Stimulated activated CD8-positive, alpha-beta memory T cell treated with anti-CD3 and anti-CD28 coated beads, Interleukin-12 subunit alpha, Interleukin-12 subunit beta, amount 100 ng/mL, for 1 hour (primary cell): ENCODE measurements at places on chromosomes 5 and 9.

DNA sequence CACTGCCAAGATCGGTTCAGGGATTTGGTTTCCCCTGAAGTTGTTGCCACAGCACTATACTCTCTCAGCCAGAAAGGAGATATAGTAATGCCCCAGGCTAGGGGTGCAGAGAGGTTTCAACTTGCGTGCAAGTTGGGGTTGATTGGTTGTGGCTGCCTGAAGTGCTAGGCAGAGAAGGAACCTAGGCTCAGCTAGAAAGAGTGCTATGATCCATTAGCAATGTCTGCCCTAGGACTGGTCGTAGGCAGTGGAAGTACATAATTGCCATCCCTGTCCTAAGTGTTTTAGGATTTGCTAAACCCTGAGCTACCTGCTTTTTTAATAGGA is 136.6 kb upstream of the SMIM23 start:
- DNase-seq = no peak

DNA sequence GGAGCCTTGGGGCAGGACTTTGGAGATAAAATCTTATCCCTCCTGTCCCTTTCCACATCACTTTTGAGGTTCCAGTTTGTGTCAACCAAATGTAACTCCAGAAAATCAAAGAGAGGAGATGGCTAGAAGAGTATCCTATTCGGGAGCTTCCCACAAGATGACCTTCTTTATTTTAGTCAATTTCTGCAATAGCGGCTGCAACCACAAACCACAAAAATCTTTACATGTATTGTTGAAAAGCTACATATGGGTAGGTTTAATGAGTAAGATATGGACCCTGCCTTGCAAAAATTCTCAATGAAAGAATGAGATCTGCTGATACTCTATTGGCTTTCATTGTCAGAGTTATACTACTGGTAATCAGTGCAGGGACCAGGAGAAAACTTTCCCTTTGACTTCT is 92.2 kb upstream of the MAMDC2 start:
- no peak for DNase-seq

DNA sequence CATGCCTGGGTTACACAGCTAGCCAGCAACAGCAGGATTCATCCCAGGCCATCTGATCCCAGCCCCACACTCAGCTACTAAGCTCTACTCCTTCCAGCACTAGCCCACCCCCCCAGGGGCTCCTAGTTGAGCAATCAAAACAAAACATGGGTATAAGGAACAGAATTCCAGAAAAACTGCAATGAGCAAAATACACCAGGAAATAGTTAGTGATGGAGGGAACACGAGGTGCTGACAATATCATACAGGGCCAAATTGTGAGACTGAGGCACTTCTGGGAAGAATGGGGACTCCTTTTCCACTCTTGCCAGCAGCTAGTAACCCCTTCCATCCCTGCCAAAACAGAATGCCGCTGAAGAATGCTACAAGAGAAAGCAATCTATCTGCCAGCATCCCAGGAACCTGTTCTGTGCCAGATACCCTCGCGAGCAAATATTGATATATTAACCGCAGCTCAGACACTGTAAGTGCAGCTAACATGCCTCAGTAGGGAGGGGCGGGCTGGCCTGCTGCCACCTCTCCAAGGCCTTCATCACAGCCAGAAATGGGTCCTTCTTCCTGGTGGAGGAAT is 161.4 kb downstream of the SLIT3 start:
- DNase-seq = no peak

DNA sequence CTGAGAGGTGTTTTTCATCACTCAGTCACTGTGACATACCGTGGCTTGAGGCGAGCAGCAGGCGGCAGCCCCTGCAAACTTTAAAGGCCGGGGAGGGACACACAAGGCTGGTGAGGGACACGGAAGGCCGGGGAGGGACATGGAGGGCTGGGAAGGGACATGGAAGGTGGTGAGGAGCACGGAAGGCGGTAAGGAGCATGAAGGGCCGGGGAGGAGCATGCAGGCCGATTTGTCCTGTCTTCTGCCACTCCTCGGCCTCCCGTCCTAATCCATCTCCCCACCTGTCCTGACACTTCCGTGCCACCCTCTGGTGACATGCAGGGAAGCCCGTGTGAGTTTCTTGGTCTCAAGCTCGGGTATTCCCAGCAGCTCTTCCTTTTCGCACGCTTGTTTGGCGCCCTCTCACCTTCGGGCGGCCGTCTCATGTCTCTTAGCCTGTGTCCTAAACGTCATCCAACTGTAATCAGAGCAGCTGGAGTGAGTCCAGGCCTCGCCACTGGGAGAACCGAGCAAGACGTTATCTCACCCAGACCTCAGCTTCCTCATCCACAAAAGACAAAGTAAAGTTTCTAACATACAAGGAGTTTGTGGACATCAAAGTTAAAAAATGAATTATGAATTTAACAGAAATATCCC is 126.5 kb downstream of the MRPL36 start:
- no peak for DNase-seq

DNA sequence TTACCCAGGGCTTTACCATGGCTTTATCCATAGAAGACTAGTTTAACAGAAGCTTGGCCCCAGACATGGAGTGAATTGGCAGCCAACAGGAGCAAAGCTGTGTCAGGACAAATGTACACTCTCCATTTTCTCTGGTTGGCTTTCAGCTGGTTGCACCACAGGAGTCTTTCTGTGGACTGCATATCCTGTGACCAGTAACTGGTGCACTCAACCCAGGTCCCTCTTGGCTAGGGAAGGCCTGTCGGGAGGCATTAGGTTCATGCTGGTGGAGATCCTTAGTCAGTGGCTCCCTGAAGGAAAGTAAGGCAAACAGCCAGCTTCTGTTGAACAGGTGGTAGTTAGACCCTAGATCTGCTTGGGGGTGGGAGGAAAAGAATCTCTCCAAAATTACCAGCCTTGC is 146.9 kb upstream of the TLX3 start:
- no peak for DNase-seq

DNA sequence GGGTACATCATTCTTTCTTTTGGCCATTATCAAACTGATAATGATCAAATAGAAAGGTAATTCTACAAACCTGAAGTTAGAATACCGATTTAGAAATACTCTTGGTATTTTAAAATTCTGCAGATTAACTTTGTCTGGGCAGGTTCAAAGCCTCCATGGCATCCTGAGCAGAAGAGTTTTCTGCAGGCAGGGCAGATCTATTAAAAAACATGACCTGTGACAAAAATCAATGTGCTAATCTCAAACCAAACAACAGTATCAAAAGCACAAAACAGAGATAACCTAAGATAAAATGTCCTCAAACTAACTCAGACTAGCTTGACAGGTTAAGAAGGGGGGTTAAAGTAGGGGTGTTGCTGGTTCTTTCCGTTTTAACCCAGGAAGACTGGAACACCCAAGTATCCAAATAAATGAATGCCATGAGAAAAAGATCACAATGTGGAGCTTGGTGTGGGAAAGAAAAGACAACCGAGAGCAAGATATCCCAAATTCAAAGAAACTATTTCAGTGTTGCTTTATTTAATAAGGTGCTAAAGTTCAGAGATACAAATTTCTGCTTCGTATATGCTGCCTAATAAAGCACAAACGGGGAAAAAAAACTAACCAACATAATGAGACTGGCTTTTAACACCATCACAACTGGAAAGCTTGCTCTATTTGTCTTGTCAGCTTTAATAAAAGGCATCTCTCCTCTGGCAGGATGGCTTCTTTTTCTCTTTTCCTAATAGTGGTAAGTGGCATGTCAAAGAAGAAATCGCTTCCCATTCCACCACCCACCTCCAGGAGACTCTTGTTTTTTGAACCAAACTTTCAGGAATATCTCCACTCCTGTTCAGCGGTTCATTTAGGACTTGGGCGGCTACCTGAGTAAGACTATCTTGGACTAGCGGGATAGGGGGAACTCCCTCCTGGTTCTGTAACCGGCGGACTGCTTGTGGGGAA is 2.3 kb downstream of the EFNA5 start:
- no peak for DNase-seq

GRCh38 chr5:95668216-95668615 is 14.6 kb downstream of the SPATA9 start:
- DNase-seq = no peak

DNA sequence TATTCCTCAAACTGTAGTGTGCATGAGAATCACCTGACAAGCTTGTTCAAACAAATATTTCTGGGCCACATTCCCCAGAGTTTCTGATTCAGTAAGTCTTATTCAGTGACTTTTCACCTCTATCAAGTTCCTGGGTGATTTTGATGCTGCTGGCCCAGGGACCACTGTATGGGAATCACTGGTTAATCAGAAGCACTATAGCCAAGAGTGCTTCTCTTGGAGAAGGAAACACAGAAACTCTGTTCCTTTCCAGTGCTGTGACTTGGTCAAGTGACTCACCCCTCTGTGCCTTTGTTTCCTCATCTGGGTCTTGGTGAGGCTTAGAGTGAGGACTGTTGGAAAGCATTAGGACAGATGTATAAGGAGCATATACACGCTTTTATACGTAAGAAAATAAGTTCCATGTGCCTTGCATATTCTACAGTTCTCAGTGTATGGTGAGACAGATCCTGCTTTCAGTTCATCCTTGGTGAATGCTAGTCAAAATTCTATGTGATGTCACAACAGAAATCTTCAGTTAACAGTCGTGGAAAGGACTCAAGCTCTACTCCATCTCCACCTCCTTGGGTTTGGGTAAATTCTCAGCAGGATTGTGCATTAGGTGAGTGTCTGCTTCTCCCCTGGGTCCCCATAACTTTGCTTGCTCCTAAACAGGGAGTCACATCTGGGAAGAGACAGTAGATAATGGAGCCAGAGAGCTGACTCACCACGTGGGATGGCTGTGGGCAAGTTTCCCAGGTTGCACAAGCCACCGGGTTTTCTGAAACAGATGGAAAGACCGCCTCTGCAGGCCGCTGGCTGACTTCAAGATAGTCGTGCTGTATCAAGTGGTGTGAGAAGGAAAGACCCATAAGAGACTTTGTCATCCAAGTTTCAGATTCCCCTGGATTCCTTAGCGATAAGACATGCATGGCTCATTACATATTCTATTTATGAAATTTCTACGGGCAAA is 117.0 kb downstream of the NXNL2 start:
- DNase-seq = no peak

GRCh38 chr9:127366594-127366993 is 30.4 kb upstream of the SLC2A8 start:
- DNase-seq = no peak

DNA sequence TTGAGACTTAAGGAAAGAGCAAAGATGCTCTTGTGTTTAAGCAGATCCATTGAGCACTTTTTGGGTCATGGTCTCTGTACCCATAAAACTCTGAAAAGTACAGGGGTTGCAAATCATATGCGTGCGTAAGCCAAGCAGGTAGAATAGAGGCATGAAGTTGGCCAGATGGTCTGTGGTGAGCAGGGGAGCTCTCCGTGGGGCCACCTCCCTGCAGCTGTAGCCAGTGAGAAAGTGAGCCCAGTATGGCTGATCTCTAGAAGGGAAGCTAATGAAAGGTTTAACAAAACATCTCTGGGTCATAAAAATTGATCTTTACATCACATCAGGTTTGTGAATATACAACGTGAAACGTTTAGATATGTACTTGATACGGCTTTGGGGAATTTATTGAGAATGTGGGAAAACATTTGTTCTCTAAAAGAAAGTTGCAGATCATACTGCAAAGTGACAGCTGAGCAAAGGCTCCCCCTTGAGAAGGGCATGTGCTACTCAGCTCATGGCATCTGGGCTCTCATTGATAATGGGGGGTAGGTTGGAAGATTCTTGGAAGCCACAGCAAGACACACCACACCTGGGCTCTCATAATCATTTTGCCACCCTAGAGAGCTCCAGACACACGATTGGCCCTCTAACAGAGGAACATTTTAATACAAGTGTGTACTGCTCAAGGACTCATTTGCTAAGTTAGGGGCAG is 30.6 kb downstream of the SH3GL2 start:
- no peak for DNase-seq

DNA sequence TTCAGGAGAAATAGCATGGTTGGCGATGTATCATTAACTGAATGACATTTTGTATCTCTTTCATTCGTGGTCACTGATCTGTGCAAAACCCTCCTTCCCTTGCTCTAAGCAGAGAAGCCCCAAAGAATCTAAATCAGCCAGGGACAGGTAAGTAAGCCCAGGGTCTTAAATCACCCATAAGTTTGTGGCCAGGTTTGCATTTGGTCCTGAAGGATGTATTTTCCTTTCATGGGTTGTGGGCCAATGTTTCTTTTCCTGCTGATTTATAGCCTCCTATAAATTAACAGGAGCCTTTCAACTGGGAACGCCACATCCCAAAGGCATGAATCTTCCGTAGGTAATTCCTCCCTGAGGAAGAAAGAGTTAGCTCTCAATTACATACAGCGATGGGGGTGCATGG is 217.5 kb upstream of the TNC start:
- no peak for DNase-seq

DNA sequence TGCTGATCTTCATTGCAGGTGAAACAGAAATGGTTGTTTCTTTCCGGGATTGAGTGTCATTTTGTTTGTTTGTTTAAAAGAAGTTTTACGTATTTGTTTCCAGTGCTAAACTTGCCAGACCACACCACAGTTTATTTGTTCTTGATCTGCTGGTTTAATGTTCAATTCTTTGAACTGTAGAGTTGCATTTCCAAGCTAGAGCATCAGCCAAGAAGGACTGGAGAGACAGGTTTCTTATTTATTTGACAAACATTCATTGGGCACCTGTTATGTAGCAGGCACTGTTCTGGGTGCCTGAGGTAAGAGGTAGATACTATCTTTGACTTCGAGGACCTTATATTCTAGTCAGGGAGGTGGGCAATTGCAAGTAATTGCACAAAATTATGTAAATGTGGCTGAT is 45.0 kb downstream of the MCCC2 start:
- no peak for DNase-seq

DNA sequence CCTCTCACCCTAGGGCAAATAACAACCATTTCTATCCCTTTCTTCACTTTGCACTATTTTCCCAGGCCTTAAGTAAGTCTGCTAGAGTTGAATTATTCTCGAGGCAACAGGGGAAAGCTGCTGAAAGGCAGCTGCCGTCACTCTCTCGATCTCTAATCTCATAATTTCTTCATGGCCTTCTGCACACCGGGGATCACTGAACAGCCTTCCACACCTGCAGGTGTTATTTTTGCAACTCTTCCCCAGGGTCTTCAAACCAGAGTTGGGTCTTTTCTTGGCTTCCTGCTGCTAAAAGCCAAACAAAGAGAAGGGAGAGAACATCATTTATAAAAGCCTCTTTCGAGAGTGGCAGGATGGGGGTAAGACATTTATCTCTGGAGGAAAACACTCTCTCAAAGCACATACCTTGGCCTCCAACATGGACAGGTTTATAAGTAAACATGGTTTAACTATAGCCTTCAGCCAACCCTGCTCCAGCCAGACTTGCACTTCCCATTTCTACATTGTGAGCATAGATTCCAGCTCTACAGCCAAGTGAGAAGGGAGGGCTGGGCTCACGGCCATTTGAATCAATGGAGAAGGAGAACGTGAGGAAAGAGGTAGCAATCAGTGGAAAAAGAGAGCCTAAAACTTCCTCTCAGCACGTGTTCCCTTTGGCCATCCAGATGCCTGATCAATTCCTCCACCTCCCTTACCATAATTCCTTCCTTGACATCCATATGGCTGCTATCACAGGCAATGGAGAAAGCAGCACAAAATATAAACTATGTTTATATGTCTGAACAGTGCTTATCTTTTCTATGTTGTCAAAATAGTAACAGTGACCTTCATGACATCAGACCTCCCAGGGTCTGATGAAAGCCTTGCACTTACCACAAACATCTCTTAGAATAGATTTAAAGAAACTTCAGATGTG is 464.9 kb downstream of the TLE1 start:
- no peak for DNase-seq
